CD4-positive, alpha-beta T cell treated with Interleukin-12 subunit alpha and Interleukin-12 subunit beta, for 1 hour (primary cell): ENCODE measurements at places on chromosomes 4 and X.

DNA sequence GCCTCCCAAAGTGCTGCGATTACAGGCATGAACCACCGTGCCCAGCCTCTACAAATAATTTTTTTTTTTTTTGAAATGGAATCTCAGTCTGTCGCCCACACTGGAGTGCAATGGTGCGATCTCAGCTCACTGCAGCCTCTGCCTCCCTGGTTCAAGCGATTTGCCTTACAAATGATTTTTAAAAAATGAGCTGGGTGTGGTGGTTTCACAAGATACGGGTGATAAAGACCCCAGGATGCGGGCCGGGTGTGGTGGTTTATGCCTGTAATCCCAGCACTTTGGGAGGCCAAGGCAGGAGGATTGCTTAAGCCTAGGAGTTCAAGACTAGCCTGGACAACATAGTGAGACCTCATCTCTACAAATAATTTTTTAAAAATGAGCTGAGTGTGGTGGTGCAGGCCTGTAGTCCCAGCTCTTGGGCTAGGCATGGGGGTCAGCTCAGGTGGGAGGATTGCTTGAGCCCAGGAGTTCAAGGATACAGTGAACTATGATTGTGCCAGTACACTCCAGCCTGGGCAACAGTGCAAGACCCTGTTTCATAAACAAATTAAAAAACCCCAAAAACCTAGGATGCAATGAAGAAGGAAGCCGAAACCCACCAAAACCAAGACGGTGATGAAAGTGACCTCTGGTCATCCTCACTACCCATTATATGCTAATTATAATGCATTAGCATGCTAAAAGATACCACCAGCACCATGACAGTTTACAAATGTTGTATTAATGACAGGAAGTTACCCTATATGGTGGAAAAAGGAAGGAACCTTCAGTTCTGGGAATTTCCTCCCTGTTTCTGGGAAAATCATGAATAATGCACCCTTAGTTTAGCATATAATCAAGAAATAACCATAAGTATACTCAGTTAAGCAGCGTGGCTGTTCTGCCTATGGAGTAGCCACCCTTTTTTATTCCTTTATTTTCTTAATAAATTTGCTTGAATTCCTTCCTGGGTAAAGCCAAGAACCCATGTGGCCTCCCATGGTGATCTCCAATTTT is 27.7 kb downstream of the PDGFRA start:
- DNase-seq: no peak

DNA sequence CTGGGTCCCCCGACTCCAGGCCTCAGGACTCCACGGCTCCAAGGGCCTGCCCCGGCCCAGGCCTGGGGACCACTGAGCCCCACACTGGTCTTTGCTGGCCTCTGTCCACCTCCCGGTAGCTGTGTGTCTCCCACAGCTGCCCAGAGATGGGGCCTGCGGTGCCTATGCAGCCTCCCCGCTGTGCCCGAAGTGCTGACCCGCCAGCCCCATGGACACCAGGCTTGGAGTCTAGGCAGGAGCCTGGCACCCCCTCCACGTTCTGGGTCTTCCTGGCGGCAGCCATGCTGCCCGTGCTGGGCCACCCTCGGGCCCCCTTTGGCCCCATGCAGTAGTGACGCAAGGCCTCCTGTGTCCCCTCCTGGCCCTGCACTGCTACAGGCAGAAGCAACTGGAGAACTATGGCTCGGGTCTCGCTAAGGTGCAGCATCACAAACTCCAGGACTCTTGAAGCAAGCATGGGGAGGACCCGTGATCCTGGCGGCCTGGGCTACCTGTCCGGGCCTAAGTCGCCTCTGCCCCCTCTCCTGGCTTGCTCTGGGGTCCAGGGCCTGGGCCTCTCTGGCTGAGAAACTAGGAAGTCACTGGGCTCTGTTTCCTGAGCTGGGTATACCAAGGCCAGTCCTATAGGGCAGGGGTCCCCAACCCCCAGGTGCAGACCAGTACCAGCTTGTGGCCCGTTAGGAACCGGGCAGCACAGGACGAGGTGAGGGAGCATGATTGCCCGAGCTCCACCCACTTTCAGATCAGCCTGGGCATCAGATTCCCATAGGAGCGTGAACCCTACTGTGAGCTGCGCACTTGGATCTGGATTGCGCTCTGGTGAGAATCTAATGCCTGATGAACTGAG is 917 bp downstream of the MYL5 start:
- DNase-seq: no peak

DNA sequence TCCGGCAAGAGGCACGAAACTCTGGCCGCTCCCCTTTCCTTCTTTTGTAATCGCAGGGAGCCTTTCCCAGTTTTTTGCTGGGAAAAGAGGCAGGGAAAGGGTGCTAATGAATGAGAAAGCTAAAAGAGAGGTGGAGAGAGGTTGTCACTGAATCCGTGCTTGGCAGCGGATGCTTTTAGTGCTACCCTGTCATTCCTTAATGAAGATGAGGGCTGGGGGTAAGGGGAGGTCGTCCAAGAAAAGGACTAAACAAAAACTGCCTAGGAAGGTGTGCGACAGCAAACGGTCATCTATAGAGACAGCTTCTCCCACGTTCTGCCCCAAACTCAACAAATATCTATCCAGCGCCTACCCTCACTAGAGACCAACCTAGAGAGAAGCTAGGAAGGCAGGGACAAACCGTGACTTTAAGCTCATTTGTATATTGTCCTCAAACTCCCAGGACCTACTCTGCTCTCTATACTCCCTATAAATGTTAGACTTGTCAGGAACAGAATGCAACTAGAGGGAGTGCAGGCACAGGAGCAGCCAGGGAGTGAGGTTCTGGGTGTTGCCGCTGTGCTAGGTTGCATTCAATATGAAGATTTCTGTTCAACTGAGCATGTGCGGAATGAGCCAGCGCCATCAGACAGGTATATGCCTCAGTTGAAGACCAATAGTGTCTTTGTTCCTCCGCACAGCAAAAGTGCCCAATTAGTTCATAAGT is 777 bp upstream of the CASK start:
- DNase-seq: peak; percentile 47

DNA sequence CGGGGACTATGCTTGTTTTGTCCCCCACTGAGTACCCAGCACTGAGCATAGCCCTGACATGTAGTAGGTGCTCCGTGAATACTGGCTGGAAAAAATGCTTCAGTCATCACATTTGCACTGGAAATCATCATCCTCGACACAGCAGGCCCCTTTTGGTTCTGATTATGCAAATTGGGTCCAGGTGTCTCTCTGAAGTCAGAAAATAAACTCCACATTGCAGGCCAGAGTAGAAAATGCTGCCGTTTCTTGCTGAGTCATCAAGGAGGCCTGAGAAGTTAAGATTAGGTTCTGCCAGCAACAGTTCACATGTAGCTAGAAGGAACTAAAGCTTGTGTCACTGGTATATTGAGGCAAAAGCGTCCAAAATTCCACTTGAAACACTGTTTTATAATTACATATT is 15.0 kb upstream of the STK32B start:
- DNase-seq: no peak

DNA sequence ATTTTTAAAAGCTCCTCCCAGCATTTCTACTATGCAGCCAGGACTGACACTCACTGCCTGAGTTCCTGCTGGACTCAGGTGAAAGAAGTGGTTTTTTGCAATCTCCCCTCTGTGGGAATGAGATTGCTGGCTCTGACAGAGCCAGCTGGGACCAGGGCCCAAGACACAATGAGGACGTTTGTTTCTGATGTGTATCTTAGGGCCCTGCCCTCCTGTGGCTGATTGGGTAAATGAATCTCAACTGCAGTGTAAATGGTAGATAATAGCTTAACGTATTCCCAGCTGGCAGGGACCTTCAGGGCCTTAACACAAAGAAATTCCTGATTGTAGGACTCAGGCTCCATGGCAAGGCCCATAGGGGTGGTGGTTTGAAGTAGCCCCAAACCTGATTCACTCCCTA is 85.8 kb upstream of the PRPS1 start:
- DNase-seq: no peak

DNA sequence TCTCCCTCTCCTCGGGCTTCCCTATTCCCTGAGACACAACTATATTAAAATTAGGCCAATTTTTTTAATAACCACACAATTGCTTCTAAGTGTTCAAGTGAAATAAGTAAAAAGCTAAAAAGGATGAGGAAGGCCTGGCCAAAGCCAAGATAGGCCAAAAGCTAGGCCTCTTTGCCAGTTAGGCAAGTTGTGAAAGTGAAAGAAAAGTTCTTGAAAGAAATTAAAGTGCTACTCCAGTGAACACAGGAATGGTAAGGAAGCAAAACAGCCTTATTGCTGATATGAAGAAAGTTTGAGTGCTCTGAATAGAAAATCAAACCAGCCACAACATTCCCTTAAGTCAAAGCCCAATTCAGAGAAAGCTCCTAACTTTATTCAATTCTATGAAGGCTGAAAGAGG is 114.2 kb upstream of the FAT4 start:
- no peak for DNase-seq

- no peak for DNase-seq
Measured at GRCh38 chr4:181488926-181489325, 754.3 kb upstream of the TENM3 start.

- DNase-seq: no peak
Measured at GRCh38 chr4:52057196-52057595, 6.1 kb downstream of the SPATA18 start.

DNA sequence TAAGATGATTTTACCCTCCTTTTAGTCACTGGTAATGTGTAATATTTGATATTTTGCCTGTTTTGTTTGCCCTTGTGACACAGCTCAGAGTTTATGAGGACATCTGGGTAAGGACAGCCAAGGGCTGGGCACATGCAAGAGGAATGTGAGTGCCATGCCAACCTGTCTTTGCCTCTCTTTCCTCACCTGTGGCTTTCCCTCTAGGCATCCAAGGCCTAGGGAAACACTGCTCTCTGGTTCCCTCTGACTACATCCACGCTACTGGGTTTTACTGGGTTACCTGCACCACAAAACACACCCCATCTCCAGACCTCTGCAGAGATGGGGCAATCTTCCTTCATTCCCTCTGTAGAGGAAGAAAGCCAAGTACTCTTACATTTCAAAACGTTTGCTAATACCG is 7.7 kb downstream of the HPGDS start:
- no peak for DNase-seq

DNA sequence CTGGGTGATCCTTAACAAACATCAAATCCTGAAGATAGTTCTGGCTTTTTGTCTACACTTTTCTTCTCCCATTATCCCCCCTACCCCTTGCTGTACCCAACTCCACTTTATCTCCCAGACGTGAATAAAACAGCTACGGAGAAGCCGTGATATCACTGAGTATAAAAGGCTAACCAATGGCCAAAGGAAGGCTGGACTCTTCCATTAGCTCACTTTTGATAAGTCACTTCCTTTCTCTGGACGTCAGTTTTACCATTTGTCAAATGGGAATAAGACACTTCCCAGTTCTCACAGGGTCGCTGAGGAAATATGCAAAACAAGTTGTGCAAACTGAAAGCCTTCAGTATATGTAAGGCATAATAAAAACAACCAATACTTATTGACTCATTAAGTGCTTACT is 38.6 kb upstream of the EDA2R start:
- no peak for DNase-seq

GRCh38 chr4:174259580-174259979 is 23.9 kb downstream of the FBXO8 start:
- DNase-seq: no peak

GRCh38 chr4:8553991-8554405 is 26.2 kb upstream of the GPR78 start:
- DNase-seq: no peak

- DNase-seq: no peak
Measured at GRCh38 chrX:13933352-13933751, 96.3 kb downstream of the GEMIN8 start.

DNA sequence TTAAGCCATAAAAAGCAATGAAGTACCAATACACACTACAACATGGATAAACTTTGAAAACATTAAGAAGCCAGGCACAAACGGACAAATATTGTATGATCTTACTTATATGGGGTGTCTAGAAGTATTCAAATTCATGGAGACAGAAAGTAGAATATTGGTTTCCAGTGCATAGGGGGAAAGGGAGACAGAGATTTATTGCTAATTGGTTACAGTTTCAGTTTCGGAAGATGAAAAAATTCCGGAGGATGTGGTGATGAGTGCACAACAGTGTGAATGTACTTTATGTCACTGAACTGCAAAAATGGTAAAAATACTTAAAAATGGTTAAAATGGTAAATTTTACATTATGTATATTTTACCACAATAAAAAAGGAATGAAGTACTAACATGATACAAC is 5.1 kb upstream of the PRDX4 start:
- peak; percentile 44 for DNase-seq

DNA sequence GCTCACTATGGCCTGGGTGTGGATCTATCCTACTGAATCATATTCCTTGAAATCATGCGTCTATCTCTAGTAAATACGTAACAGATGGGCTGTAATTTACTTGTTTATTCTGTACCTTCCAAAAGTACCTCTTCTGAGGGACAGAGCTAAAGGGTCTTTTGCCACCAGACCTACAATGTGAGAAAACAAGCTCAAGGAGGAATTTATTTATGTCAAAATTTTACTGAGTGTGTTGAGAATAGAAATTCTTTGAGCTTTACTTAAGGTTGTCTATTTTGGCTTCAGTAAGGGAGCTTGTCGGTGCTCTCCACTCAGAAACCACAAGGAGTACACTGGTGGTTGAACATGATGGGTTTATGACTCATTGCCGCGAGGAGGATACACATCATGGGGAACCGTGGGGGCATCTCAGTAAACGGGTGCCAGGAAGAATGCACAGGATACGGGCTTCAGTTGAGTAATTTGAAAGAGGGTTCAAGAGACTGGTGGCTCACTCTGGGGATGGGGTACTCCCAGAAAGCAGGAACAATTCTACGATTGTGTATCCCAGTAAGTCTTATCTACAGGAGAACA is 3.0 kb downstream of the ANK2 start:
- DNase-seq: no peak
